ENCODE measurements at places on chromosomes 1 and 21.

DNA sequence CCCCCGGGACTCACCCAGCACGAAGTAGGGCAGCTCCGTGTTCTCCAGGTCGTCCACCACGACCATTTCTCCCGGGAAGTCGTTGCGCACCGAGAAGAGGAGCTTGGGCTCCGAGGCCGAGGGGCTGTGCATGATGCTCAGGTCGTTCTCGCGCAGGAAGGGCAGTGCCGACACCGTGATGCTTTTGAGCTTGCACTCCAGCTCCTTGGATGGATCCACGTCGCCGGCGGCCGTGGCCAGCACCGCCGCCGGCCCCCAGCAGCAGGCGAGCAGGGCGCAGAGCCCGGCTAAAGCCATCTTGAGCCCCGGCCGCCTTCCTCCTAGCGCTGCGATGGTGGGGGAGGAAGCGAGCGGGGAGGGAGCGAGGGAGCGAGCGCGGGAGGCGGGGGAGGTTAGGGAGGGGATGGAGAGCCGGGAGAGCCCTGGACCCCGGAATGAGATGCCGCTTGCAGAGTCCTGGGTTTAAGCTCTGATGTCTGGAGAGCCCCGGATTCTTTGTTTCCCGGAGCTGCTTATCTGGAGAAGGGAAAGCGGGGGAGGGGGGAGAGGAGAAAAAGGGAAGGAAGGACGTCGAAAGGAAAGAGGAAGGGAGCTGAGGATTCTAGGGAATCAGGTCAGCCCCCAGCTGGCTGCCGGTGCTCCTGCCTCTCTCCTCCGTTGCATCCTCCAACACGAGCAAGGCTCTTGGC lies at the start of gene ASTN1:
TSS of gene ASTN1 (minus strand) at position 333 of the 689 bp plus-strand sequence. CDS start at position 297, 36 bp downstream.
- no peak for DNase-seq

DNA sequence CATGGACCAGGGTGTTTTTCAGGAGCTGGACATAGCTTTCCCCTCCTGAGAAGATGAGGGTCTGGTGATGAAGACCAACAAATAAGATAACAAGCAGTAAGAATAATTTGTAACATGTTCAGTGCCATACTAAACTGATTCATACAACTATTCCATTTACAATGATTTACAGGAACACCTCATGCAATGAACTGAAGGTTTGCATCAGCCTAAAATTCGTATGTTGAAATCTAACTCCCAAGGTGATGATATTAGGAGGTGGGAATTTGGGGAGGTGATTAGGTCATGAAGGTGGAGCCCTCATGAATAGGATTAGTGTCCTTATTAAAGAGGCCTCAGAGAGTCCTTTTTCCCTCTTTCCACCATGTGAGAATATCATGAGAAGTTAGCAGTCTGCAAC lies 15.9 kb upstream of the NIBAN1 start:
- DNase-seq, result no peak

- DNase-seq, result no peak
Measured at GRCh38 chr1:234913771-234914170, 214.9 kb downstream of the TOMM20 start.

GRCh38 chr1:109595531-109595930 lies 23.9 kb downstream of the GNAT2 start:
- no peak for DNase-seq

DNA sequence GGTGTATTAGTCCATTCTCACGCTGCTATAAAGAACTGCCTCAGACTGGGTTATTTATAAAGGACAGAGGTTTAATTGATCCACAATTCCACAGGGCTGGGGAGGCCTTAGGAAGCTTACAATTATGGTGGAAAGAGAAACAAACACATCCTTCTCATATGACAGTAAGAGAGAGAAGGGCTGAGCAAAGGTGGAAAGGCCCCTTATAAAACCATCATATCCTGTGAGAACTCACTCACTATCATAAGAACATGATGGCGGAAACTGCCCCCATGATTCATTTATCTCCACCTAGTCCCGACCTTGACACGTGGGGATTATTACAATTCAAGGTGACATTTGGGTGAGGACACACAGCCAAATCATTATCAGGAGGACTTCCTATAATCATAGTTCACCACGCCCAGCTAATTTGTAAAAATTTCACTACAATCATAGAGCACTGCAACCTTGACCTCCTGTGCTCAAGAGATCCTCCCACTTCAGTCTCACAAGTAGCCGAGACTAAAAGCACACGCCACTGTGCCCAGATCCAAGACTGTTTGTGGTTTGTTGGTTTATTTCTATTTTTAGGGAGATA lies 164.9 kb downstream of the RERE start:
- DNase-seq, result no peak

DNA sequence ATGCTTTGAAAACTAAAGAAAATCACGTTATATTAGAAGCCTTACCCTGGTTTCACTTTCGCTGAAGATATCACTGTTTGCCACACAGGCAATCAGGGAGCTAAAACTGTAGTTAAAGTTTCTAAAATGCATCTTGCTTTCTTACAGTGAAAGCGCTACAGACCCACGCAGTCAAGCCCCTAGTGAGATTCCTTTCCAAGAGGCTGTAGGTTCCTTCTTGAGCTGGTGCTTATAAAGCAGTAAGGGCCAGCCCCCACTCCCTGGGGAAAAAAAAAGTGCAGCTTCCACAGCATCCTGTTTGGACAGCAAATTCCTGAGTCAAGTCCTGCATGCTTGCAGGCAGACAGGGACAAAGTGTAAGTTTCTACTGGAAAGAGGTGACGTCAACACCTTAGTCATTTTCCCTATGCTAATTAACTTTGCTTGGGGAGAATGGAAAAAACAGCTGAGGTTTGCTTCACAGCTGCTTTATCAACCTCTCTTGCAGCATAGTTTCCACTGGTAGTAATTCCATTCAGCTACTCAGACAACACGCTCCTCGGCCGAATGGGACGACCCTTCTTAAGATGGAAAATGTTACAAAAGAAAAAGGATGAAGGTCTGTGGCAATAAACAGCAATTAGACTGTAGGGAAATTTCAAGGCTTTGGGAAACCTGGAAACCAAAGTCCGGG lies 14.7 kb upstream of the KCNE1 start:
- DNase-seq, result peak; percentile 100

GRCh38 chr1:78303620-78304019 lies 187.2 kb upstream of the PTGFR start:
- peak; percentile 81 for DNase-seq

GRCh38 chr21:42722808-42723473 lies 69.5 kb downstream of the PDE9A start:
- DNase-seq, result no peak

GRCh38 chr1:119453021-119453420 lies 38.1 kb downstream of the HSD3B2 start:
- peak; percentile 13 for DNase-seq

DNA sequence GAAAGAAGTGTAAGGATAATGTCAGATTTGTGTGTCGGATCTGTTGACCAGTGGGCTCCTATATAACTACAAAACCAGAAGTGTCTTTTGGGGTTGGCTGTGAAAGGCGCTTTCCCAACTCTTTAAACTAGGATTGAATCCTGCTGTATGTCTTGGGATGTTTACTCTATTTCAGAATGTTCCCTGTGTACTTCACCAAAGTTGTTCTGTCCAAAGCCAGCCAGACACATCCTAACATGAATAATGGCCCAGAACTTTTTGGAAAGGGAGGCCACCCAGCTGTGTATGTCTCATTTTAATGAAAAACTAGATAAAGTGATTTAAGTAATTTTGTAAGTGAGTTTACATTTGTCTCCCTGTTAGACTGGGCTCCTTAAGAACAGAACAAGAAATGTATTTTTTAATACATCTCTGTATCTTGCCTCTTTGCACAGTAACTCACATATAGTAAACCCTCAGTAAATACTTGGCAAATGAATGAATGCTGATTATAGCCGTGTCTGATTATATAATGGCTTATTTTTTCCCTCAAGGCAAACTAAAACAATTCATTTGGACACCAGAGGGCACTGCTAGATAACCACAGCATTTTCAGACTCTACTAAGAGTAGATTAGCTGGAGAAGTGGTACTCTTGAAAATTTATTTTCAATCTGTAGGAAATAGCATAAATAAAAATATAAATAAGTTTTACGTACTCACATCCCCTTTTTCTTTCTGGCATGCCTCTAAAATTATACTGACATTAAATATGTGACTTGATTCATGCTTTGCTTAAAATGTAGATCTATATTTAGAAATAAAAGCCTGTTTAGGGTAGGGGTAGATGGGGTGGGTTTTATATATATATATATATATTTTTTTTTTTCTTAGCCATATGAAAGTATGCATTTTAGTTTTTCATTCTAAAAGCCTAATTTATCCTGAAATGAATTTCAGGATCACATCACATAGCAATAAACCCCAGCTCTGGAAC lies 23.8 kb downstream of the TSEN15 start:
- DNase-seq, result no peak

DNA sequence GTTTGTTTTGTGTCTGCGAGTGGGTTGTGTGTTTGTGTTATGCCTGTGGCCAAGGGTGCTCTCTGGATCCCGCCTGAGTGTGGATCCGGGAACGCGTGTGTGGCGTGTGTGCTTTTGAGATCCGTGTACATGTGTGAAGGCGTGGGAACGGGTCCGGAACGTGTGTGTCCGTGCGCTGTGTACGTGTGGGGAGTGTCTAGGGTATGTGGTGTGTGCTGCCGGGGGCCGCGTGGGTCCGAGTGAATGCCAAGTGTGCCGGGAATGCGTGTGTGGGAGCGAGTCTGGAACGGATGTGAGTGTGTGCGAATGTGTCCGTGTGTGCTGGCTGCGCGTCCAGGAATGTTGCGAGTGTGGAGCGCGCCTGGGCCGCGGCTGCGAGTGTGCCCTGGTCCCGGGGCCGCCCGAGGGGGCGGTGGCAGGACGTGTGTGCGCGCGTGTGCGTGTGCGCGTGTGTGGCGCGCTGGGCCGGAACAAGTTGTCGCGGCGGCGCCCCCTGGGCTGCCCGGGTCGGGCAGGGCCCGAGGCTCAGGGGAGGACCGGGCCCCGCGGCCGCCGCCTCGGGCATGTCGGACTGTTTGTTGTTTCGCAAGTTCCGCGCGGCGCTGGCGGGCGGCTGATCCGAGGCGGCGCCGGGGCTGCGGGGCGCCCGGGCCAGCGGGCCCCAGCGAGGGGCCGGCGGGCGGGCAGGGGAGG lies 953 bp downstream of the PTPRU start:
- DNase-seq, result no peak

- no peak for DNase-seq
Measured at GRCh38 chr1:194830387-194830786, 1644.0 kb upstream of the B3GALT2 start.

DNA sequence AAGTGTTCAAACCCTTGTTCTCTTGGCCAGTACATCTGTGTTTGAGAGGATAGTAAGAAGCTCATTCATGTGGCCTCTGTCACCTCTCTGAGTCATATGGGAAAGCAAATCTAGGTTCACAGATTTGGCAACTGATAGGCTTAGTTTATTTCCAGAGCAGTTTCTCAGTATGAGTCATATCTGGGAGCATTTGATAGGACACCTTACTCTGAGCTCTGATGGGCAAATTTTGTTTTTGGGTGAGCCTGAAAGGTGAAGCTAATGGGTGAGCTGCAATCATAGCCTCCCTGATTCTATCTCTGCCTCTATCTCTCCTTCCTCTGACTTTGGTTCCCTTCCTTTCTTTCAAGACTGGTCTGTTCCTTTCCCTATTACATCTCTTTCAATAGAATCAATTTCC lies 134.4 kb downstream of the S1PR1 start:
- peak; percentile 39 for DNase-seq

DNA sequence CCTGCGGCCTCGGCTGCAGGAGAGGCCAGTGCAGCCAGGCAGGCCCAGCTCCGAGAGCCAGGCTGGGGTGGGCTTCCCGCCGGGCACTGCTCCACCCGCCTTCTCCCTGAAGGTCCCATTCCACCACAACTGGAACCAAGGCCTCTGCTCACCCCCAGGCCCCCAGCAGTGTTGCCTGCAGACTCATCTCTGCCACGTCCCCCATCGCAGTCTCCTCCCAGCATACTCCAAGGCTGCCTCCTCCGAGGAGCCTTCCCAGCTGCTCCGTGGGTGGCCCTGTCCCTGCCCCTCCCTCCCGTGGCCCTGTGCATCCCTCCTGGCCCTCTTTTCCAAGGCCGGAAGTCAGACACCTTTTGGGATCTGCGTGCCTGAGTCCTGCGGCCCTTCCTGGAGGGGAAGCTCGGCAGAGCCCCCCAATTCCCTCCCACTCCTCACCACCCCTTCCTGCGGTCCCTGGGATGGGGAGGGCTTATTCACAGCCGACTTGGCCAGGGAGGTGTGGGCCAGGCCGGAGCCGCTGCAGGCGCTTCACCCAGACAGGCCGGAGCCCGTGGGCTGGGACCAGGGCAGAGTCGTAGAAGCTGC lies 47.6 kb downstream of the SLX9 start:
- no peak for DNase-seq

- no peak for DNase-seq
Measured at GRCh38 chr1:24186993-24187790, at the start of gene IFNLR1. Gene IFNLR1 (minus strand): TSS chr1:24187289. CDS start chr1:24187248, 41 bp downstream.

GRCh38 chr1:24235921-24236788 lies 49.1 kb upstream of the IFNLR1 start:
- DNase-seq, result no peak

Measured in BJ (cell line).